ENCODE measurements at places on chromosomes 7 and 10.
A peak's percentile ranks its signal among the peaks of the same experiment; 100 is the strongest.

DNA sequence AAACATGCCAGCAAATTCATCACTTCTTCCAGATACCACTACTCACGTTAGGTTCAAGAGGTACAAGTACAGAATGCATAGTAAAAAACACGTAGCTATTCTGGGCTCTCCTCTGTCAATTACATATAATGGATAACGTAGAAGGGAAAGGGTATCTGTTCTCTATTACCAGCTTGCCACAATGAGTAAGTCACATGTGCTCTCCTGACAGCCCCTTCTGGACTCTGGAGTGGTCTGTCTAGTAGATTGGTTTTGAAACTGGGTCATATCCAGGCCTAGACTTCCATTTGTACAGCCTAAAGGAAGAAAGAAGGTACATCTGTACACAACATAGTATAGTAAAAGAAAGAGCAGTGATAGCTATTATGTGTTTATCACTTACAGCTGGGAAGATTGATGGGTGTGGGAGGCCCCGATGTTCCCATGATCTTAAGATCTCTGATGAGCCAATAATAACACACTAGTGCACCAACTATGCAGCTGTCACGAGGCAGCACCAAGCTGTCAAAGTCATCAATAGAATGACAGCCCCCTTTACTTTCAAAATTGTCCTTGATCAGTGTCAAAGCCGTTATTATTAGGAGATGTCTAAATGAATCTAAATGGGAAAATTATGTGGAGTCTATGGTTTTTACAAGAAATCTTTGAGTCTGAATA, 161.9 kb upstream of the AGK start:
- no peak for DNase-seq

DNA sequence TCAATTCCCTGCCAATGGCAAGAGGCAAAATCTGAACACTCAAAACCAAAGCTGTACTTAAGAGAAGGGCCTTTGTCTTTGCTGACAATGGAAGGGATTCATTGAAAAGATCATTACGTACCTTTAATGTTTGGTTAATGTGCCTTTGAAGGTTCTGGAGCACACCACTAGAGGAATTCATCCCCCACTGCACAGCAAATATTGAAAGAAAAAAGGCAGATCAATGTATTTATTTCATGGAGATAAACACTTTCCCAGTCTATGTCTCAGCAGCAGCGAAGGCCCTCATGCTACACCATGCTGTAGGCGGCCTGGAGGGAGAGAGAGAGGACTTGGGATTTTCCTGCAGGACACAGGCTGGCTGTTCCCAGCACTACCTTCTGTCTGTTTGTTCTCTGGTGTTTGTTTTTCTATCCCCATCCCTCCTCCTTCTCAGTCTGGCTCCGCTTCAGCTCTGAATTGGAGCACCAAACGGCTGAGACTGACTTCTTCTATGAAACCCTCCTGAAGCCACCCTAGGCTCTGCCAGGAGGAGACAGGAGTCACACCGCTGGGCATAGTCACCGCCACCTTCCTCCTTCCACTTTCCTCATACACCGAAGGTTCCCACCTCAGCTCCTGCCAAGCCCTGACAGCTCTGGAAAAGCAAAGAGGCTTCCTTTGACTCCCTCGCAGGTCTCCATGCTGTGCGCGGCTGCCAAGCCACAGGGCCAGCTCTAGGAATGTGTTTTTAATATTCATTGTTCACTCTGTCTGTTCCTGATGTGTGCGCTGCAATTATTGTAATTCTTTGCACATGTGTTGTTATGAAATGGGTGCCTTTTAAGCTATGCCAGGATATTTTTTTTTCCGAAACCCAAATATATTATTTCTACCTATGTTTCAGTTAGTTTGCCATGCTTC, 301.5 kb downstream of the FZD1 start:
- DNase-seq = no peak

DNA sequence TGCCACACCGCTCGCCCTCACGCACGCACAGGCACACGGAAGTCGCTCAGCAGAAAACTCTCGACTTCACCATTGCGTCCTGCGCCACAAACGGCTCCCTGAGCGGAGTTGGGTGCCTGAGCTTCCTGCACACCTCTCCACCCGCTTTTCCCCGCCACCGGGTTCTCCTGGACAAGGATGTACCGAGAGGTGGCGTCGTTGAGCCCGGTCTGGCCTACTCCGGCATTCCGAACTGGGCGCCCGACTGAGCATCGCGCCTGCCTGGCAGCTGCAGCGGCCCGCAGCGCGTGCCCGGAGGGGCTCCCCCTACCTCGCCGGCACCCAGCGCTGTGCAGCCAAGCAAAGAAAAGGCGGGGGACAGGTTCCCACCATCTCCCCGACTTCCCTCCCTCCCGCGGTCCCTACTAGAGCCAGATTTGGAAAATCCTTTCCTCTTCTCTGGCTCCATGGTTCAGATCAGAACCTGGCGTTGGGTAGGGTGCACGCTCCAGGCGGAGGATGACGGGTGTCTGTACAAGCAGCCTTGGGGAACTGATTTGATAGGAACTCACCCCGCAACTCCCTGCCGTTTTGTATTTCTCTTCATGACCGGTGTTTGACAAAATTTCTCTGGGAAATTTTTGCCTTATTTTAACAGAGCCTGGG, 1.7 kb downstream of the SORCS3 start:
- peak; percentile 10 for DNase-seq

DNA sequence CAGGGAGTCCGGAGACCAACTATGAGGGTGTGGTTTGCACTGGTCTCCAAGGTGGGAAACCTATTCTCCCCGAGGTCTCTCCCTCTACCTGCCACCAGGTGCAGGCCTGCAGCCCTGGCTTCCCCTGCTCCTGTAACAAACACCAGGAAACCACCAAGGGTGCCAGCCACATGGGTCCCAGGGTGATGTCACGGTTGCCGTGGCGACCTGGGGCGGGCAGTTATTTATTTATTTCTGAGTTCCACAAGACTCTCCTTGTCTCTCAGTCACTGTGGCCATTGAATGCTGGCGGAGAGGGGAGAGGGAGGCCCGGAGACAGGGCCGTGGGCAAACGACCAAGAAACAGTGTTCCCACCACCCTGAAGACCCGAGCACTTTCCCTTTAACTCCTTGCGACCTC, 27.0 kb downstream of the MMD2 start:
- no peak for DNase-seq

DNA sequence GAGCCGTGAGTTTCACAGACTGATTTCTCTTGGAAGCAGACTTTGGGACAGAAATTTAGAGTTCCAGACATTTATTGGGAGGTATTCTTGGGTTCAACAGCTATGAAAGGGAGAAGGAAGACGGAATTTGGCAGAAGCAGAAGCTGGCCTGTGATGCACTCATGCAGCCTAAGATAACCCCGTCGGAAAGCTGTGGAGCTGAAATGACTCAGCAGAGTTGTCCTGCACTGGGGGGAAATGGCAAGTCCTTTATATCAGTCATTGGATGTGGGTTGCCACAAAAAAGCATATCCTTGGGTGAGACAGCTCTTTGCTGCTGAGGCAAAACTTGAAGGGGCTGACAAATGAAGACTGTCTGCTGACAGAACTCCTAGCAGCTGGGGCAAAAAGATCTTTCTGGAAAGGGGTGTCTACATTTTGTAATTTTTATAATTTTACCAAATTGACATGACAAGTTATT, 11.5 kb upstream of the MICU1 start:
- peak; percentile 12 for DNase-seq

GRCh38 chr10:29244978-29245377, 43.9 kb upstream of the LYZL1 start:
- no peak for DNase-seq

- no peak for DNase-seq
Observed at GRCh38 chr10:15227611-15228372, 59.3 kb upstream of the NMT2 start.

- DNase-seq = no peak
Observed at GRCh38 chr10:14370894-14371293, 40.2 kb upstream of the FRMD4A start.

DNA sequence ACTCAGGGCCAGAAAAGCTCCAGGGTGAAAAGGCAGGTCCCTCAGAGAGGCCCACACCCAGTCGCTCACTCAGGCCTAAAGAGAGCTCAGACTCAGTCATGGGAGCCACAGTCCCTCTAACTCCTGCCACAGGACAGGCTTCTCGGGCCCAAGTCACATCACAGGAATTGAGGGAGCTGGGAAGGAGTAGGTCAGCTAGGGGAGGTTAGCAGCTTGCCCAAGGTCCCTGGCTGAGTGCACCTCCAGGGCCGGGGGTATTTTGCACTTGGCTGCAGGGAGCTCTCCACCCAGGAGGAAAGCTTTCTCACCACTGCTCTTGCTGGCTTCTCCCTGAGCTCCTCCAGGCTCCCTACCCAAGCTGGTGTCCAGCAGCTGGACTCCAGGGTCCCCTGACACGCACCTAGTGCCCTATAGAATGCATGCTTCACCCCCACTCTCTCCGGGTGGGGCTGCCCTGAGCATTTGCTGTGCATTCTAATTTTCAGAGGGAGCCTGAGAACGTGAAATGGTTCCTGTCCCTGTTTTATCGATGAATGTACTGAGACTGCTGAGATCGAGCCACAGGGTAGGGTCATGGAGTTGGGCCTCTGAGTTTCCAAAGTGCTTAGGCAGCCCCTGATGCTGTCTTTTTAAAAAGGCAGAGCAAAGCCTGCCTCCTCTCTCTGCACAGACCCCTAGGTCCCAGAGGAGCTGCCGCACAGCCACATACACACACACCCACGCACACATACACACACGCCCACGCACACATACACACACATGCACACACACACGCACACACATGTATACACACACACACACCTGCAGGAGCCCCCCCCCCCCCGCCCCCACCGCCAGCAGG, 37.9 kb upstream of the RET start:
- no peak for DNase-seq

DNA sequence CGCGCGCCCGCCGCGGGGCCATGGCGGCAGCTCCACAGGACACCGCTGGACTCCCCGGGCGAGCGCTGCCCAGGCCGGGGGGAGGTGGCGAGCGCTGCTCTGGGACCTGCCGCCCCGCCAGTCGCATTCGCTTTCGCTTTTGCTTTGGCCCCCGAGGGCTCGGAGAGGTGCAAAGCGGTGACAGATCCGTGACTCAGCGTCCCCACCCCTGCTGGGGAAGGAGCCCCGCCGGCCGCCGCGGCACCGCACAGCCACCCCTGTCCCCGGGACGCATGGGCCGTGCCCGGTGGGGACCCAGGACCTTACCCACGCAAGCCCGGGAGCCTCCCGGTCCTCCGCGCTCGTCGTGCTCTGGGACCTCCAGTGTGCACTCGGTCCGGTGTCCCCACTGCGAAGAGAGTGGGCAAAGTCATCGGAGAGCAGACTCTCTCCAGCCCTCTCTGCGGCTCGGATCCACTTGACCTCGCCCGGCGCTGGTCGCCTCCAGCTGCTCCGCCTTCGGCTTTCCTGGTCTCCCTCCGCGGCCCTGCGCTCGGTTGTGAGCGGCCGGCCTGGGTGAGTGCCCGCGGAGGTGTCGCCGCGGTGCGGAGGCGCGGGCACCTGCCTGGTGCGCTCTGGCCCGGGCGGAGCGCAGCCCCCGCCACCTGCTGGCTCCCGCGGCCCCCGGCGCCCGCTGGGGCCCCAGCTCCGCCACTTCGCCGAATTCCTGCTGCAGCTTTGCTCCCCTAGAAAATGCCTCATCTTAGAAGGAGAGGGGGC, at the start of gene IL15RA:
Gene IL15RA, minus strand, starts transcription at position 73 of the 759 bp plus-strand sequence. Its CDS starts 51 bp downstream, at position 22.
- DNase-seq = peak; percentile 79

DNA sequence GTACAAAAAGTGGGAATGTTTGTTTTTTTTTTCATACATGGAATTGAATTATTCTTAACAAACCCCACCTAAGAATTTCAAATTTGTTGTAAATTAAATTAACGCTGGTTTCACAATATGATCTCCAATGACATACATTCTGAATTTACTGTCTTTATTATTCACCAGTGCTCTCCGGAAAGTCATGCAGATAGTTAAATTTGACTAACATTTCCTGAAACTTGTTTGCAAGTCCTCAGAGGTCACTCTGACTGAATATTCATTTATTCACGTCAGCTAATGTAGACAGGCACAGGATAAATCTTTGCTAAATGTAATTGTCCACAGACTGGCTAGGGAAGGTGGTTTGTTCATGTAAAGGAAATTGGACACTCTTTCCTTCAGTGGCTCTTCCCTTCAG, 730.4 kb downstream of the PHTF2 start:
- no peak for DNase-seq

- DNase-seq = no peak
Observed at GRCh38 chr7:4468320-4469102, 213.6 kb upstream of the FOXK1 start.

DNA sequence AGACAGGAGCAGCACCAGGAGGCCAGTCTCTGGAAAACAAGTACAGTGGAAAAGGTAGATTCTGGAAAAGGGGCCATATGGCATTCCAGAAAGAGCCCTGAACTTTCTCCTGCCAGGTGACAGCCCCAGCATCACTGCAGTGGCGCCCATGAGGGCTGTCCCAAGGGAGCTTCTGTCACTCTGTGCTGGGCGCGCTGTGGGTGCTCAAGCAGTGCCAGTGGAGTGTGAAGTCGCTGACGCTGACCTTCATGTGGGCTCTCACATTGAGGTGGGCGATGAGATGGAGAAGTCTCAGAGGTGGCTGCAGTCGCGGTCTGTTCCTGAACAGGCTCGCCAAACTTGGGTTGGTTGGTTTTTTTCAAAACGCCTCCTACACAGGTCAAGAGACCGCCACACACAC, 38.2 kb downstream of the FKBP6 start:
- no peak for DNase-seq

DNA sequence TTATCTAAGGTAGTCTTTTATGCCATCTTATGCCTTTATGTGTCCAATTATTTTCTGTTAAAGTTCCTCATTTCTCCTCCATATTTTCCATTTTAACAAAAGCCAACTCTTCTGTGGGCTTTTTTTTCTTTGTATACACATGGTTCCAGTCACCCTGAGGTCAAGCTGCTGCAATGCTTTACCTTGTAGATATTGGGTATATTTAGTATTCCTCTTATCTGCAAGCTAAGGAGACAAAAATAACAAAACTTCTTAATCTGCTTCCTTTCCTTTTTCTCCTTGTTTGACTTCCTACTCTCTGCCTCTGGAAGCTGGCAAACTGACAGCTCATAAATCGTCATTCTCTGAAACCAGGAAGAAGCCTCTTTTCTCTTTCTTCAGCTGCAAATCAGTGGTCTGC, 885.0 kb upstream of the LRRN3 start:
- DNase-seq = no peak
